ENCODE measurements at places on chromosomes 2 and 18.

- no peak for DNase-seq
Measured at GRCh38 chr2:12087175-12087574, 340.7 kb downstream of the LPIN1 start.

GRCh38 chr2:62801814-62802523 is 96.5 kb downstream of the EHBP1 start:
- no peak for DNase-seq

- DNase-seq, result no peak
Measured at GRCh38 chr18:76687304-76687962, 134.9 kb upstream of the ZNF236 start.

GRCh38 chr2:75545922-75546321 is 14.8 kb downstream of the EVA1A start:
- DNase-seq, result no peak

GRCh38 chr2:212968284-212969081 is 182.9 kb downstream of the IKZF2 start:
- no peak for DNase-seq

DNA sequence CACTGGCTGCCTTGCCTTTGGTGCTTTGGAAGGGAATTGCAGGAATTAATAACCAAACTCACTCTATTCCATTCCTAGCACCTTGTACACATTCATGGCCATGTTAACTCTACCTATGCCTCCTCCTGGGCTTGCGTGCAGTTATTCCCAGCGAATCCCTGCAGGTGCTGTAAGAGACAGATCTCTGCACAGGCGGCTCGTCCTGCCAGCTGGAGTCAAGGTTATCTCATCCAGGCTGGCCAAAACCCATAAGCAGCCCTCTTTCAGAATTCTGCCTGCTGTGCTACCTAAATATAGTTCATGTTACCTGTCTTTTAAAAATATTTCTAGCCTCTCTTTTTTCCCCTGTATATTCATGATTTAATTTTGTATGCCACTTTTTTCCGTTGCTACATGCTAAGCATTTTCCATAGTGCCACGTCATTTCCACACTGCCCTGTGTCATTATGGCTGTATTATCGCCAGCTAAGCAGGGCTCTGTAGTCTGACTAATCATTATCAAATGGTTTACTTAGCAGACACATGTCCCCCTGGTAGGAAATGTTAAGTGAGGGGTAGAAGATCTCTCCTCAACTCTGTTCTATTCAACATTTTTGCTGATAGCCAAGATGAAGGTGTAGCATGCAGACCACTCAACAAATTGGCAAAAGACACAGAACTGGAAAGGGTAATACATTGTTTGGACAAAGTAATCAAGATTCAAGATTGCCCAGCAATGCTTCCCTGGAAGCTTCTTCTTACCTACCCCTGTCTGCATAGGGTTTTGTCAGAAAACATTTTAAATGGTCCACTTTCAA is 79.7 kb upstream of the TAF1B start:
- no peak for DNase-seq

DNA sequence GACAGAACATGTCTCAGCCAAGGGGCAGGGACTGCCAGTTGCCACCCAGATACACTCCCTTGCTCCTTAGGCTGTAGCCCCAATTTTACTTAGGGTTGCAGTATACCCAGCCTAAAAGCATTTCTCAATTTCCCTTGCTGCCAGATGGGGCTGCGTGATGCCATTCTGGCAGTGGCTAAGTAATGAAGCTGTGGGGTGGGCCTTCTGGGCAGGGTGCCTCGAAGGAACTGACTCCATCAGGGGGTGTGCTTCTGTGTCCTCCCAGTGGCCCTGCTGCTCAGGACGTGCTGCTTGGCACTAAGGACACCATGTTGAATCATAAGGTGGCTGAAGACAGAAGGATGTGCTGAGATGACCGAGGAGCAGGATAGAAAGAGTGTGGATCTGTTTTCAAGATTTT is 74.2 kb downstream of the VWA3B start:
- DNase-seq, result no peak

DNA sequence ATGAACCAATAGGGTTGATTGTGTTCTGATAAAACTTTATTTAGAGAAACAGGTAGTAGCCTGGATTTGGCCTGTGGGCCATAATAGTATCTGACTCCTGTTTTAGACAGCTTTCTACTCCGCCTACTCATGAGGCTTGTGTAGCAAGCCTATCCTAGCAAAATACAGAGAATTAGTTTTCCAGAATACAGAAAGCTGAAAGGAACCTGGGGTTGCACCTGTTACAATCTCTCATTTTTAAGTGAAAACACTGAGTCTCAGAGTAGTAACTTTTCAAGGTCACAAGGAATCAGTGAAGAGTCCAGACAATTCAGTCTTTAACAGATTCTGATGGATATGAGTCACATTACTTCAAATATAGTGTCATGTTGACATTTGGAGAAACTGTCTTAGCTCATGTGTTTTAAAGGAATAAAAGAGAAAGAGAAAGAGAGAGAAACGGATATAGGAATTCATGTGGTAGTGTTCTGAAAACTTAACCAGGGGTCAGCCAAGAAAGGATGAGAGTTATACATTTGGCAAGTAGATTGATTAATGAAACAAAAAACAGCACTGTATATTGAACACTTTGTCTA is 17.0 kb downstream of the ARHGAP28 start:
- no peak for DNase-seq
